Stimulated activated CD4-positive, alpha-beta T cell treated with anti-CD3 and anti-CD28 coated beads, Interleukin-1b, Interleukin-23, amount 100 ng/mL, for 48 hours (primary cell): ENCODE measurements at places on chromosomes 11 and 22.

DNA sequence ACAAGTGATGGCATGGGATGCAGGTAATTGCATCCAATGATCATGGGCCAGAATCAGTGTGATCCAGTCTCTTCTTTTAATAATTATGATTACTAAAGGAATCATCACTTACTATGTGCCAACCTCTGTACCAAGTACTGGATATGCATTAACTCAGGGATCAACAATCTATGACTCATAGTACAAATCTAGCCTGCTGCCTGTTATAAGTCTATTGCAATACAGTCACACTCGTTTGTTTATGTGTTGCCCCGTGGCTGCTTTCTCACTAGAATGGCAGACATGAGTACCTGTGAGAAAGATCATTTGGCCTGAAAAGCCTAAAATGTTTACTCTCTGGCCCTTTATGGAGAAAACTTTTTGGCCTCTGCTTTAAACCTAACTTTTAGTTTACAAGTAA is 45.0 kb downstream of the OR6Q1 start:
- no peak for DNase-seq

DNA sequence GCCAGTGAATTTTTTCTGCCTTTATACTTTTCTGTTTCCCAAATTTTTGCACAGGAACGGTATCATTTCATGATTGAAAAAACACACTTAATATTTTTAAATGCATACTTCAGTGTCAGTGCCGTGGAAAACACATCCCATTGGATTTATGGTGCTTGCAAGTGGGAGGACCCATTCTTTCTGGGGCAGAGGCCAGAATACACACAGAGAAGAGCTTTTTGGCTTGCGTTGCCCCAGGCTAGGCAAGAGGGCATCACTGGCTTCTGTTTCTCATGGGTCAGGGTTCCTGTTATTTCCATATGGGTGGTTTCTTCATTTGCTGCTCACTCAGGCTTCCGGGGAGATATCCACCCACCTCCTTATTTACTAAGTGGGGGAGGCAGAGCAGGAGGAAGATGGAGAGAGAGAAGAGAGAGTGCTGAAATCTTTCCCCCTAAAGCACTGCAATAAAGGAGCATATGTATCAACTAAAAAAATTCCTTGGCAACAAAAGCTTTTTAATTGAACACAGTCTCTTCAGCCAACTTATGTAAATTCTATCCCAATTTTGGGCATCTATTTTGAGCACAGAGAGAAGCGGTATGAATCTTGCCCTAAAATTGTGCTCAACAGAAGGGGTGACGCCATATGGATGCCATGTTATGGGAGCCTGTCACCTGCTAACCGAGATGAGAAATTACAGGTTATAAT is 66.0 kb upstream of the KIRREL3 start:
- DNase-seq, result no peak

DNA sequence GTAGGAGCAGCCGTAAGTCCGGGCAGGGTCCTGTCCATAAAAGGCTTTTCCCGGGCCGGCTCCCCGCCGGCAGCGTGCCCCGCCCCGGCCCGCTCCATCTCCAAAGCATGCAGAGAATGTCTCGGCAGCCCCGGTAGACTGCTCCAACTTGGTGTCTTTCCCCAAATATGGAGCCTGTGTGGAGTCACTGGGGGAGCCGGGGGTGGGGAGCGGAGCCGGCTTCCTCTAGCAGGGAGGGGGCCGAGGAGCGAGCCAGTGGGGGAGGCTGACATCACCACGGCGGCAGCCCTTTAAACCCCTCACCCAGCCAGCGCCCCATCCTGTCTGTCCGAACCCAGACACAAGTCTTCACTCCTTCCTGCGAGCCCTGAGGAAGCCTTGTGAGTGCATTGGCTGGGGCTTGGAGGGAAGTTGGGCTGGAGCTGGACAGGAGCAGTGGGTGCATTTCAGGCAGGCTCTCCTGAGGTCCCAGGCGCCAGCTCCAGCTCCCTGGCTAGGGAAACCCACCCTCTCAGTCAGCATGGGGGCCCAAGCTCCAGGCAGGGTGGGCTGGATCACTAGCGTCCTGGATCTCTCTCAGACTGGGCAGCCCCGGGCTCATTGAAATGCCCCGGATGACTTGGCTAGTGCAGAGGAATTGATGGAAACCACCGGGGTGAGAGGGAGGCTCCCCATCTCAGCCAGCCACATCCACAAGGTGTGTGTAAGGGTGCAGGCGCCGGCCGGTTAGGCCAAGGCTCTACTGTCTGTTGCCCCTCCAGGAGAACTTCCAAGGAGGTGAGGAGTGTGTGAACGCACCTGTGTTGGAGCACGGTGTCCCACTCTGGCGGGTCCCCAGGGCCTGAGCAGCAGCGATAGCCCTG is at the start of gene TAGLN:
Gene TAGLN, plus strand, starts transcription at position 318 of the 863 bp plus-strand sequence. CDS start 3,644 bp downstream, outside the sequence.
- no peak for DNase-seq

DNA sequence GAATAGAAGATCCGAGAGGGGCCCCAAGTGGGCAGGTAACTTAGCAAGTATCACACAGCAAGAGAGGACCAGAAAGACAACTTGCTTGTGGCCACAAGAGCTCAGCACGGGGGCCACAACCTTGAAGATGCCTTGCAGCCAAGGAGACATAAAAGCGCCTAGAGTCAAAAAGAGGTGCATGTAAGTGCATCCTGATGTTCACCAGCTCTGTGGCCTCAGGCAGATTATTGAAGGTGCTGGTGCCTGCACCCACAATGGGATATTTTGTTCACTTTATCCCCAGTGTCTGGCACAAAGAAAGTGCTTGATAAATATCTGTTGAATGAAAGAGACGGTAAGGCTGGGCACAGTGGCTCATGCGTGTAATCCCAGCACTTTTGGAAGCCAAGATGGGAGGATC is 106.0 kb upstream of the ASPHD2 start:
- no peak for DNase-seq

- no peak for DNase-seq
Measured at GRCh38 chr11:1749395-1750351, 722 bp downstream of the IFITM10 start.

- no peak for DNase-seq
Measured at GRCh38 chr11:132943357-132943705, 589.0 kb downstream of the OPCML start.

- DNase-seq, result no peak
Measured at GRCh38 chr11:134638796-134639430, 226.9 kb upstream of the B3GAT1 start.

- no peak for DNase-seq
Measured at GRCh38 chr22:36741968-36742367, 34.0 kb downstream of the IFT27 start.

DNA sequence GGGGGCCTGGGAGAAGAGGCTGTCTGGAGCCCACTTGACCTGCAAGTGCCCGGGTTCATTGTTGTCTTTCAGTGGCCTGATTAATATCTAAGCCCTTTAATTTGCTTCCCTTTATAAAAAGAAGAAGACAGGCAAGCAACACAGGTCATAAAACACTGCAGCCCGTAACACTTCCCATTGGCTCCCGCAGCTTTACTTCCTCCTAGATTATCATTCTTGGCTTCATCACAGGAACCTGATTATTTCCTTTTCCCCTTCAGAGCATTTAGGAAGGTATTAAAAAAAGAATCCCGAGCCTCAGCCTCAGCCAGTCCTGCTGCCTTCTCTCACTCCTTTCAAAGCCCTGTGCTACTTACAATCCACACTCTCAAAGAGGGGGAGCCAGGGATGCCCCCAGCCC is 183.2 kb downstream of the GRIK4 start:
- DNase-seq, result no peak

GRCh38 chr11:85299258-85299942 is 327.7 kb downstream of the DLG2 start:
- no peak for DNase-seq

DNA sequence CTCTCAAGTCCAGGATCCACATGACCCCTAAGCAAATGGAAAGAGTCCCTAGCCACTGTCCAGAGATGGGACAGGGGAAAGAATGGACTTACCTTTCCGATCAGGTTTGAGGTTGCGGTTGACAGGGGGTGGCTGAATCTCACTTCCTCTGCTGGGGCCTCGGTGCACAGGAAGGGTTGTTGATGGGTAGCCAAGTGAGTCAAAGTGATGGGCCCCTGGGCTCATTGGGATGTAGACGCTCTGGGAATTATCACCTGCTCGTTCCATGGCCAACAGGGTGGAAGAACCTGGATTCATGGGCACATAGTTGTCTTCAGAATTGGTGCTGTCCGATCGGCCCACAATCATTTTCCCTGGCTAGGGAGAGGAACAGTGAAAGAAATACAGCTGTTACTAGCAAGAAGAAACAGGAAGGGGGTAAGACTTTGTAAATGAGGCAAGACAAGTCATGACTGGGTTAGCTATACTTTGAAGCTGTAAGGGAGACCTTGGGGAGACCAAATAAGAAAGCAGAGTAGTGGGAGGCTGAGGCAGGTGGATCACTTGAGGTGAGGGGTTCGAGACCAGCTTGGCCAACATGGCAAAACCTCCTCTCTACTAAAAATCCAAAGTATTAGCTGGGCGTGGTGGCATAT is 34.7 kb downstream of the USP35 start:
- DNase-seq, result no peak

- no peak for DNase-seq
Measured at GRCh38 chr11:24383137-24383536, 113.7 kb upstream of the LUZP2 start.

GRCh38 chr11:77154381-77155081 is 26.5 kb downstream of the MYO7A start:
- no peak for DNase-seq

DNA sequence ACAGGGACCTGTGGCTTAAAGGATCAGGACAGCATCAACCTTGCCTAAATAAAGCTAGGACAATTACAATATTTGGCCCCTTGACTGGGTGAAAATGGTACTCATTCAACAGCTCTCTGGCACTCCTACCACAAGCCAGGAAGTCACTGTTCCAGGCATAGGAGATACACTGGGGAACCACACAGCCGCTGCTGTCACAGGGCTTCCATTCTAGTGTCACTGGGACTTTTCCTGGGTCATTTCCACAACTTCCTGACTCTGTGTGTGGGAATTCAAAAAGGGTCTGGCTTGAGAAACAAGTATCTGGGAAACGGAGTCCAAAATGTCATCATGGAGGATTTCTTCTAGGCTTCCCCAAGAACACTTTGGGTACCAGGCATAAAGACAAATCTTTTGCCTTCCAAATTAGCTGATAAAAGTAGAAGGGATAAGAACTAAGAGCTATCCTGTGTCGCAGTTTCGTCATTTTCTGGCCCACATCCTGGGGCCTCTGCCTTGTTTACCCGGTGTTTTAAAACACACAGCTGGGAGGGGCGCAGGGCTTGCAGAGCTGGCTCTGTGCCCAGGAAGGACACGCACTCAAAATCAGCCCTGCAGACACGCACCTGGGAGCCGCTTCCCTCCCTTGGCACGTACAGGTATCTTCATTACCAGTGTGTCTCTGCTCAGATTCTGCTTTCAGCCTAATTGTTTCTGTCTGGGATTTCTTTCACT is 38.0 kb downstream of the TMEM45B start:
- peak; percentile 30 for DNase-seq

- no peak for DNase-seq
Measured at GRCh38 chr22:20183823-20184222, 33.0 kb upstream of the CCDC188 start.

DNA sequence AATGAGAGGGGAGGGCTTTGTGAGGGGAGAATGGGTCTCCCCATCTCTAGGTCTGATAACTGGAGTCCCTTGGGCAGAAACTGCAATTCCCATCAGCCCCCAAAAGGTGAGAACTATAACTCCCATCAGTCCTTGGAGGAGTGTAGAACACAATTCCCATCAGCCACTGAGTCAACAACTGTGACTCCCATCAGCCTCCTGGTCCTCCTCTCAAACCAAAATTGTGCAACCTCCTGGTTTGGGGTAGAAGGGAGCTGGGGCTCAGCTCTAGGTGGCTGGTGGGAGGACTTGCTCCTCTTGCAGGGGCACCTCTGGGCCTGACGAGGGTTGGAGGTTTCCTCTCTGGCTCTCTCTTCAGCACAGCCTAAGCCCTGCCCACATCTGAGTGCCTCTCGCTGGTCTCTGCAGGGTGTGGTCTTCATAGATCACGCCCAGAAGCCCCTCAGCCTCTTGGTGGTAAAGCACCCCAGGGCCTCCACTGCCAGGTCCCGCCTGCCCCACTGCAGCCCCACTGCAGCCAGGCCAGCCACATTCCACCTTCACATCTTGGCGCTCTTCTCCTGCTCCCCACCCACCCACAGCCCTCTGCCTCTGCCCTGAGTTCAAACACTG is 18.5 kb downstream of the SLC22A12 start:
- DNase-seq, result no peak

DNA sequence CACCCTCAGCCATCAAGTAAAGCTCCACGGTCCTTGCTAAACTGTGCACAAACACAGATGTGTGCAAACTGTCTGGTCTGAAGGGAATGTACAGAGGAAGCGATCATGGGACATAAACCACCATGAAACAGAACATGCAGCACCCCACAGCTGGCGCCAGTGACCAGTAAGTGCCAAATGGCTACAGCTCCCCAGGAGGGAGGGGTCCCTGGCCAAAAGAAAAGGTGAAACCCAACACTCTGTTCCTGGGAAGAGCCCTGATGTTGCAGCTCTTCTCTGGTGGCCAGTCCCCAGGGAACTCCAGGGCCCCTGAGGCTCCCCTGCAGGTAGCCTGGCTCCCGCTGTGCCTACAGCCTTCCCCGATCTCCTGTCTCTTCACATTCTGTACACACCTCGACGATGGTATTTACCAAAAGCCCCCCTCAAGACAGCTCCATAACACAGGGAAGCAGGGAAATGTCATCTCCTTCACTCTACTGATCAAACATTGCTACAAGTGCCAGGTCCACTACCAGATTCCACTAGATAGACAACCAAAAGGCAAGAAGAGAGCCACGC is 2.9 kb downstream of the DGCR6L start:
- DNase-seq, result no peak

- DNase-seq, result no peak
Measured at GRCh38 chr11:121889931-121890330, 226.1 kb downstream of the BLID start.

GRCh38 chr11:65471447-65471891 is 27.4 kb upstream of the MALAT1 start:
- peak; percentile 26 for DNase-seq

DNA sequence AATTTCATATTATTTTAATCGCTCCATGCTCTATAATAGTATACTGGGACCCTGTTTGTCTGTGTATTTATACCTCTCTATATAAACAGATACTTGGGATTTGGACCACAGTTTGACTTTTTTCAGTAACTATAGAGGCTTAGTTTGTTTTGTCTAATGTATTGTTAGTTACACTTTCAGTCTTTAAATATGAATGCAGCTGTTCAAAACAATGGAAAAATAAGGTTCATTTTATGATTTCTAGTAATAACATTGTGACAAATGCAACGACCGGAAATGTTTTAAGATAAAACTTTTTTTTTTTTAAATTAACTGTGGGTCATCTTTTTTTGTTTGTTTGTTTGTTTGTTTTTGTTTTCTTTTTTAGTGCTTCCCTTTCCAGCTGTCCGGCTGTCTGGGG is 133.5 kb downstream of the ARHGAP42 start:
- no peak for DNase-seq
